ENCODE measurements at places on chromosomes 3 and 15.

- no peak for DNase-seq
Observed at GRCh38 chr15:88745065-88745464, 58.2 kb upstream of the ACAN start.

DNA sequence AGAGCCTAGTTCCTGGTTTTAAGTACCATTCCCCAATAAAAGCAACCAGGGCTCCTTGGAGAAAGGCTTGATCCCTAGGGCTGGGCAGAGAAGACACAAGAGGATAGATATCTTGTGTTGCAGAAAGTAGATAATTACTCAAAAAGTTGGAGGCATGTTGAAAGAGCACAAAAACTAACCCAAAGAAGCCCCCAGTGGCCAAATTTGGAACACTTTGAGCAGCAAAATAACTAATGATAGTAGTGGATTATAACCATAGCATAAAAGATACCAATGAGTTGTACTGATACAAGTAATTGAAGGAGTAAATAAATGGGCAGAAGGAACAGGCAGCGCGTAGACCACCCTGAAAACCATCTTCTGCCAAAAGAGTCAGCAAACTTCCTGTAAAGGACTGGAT, 12.0 kb downstream of the EXOSC7 start:
- no peak for DNase-seq

GRCh38 chr3:81354119-81354518, 407.3 kb downstream of the GBE1 start:
- DNase-seq, result no peak

- DNase-seq, result no peak
Observed at GRCh38 chr3:107425033-107425432, 47.8 kb downstream of the CCDC54 start.

GRCh38 chr15:90307661-90308060, 42.2 kb downstream of the NGRN start:
- DNase-seq, result no peak

DNA sequence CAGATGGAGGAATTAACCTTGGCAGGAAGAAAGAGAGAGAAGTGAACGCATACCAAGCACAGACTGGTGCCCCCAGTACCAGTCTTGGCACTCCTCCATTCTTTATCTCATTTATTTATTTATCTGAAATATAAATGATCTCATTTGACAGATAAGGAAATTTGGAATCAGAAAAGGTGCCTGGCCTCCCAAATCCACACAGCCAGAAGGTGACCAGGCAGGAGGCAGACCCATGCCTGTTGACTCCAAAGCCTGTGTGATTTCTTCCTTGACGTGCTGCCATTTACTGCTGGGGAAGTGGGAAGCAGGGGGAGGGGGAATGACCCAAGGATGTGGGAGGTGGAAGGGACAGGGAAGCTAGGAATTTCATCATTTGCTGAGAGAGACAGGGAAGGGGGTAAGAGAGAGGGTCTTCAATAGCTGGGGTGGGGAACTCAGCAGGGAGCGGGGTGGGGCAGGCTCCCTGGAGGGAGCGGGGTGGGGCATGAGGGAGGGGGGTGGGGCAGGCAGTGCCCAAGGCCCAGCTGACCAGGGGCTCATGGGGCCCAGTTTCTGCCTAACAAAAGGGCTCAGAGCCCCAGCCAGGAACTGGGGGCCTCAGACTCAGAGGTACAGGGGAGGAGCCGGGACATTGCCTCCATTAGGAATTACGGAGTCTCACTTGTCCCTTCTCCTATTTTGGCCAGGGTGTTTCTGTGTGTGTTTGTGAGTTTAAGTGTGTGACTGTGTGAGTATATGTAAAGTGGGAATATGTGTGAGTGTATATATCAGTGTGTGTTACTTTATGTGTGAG, 63.0 kb downstream of the MINAR1 start:
- DNase-seq, result no peak

DNA sequence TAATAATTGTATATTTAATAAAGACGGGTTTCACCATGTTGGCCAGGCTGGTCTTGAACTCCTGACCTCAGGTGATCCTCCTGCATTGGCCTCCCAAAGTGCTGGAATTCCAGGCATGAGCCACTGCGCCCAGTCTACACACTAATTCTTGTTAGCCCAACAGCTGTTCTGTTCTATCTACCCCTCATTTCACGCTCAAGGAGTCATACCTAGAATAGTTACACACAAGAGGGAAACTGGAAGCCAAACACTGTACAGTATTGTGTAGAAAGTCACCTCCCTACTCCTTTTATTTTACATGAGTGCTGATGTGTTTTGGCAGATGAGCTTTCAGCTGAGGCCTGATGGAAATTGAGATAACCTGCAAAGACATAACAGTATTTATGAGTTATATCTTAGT, 13.4 kb upstream of the CTDSPL2 start:
- no peak for DNase-seq

DNA sequence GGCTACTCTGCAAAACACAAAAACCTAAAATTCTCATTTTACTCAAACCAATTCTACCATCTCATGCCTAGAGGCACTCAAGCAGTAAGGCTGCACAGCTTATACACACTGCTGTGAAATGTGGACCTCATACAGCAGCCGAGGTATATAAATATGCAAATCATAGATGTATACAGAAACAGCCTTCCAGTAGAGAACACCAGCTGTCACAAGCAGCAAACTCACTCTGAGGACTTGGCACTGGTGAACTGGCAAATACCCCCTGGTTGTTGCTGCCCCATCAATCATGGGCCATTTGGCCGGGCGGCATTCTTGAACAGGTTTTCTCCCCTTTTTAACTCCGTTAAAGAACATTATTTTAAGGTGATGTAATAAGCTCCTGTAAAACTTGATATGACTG, 378.0 kb downstream of the LSAMP start:
- no peak for DNase-seq

Data from activated T-helper 1 cell treated with Interleukin-2 at 50 U/mL for 16 hours (primary cell).